H4 (cell line): ENCODE measurements at places on chromosomes 12 and 14.

GRCh38 chr14:101813171-101813759 is 51.8 kb downstream of the PPP2R5C start:
- DNase-seq = no peak

- peak; percentile 39 for DNase-seq
Observed at GRCh38 chr12:104137001-104137901, 759 bp downstream of the NFYB start.

- no peak for DNase-seq
Observed at GRCh38 chr12:41621291-41621690, 433.2 kb downstream of the PDZRN4 start.

- no peak for DNase-seq
Observed at GRCh38 chr12:126741536-126742240, 1525.3 kb upstream of the TMEM132C start.

DNA sequence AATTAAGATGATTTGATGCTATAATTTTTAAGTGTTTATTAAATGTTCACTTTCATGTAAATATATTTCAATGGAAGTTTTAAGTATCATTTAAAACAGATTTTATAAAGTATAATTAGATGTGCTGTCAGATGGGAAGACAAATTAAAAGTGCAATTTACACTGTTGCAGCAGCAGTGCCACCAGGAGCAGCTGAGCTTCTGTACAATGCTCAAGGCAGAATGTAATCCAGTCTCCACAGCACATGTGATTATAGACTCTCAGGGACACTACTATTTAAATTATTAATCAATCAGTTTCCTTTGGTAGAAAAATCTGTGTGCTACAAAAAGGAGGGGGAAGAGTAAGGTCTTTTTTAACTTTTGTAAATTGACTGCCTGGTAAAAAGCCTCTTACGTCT is 285.7 kb upstream of the USP15 start:
- DNase-seq = no peak

DNA sequence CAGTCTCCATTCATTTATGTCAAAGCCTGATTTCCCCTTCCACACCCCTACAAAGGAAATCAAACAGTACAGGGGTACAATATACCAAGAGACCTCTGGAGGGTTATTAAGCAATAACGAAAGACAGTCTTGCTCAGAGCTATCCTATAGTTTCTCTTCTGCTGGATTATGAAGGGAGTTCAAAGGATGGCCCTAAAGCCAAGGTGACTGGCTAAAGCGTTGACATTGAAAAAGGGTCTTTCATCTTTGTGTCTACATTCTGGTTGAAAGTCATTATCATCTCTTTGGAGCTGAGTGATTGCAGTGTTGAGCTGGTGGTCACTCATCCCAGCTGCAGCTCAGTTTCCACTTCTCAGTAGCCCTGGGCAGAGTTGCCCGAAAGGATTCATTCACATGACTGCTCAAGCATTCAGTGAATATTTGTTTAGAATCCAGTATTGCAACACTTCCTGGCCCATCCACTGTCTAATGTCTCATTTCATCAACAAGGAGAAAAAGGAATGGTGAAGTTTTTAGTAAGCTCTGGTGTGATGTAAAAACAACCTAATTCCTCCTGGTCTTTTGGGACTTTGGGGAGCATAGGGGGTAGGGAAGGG is 19.2 kb upstream of the TBX5 start:
- peak; percentile 18 for DNase-seq

GRCh38 chr12:132771126-132771838 is 9.7 kb upstream of the ANKLE2 start:
- no peak for DNase-seq

DNA sequence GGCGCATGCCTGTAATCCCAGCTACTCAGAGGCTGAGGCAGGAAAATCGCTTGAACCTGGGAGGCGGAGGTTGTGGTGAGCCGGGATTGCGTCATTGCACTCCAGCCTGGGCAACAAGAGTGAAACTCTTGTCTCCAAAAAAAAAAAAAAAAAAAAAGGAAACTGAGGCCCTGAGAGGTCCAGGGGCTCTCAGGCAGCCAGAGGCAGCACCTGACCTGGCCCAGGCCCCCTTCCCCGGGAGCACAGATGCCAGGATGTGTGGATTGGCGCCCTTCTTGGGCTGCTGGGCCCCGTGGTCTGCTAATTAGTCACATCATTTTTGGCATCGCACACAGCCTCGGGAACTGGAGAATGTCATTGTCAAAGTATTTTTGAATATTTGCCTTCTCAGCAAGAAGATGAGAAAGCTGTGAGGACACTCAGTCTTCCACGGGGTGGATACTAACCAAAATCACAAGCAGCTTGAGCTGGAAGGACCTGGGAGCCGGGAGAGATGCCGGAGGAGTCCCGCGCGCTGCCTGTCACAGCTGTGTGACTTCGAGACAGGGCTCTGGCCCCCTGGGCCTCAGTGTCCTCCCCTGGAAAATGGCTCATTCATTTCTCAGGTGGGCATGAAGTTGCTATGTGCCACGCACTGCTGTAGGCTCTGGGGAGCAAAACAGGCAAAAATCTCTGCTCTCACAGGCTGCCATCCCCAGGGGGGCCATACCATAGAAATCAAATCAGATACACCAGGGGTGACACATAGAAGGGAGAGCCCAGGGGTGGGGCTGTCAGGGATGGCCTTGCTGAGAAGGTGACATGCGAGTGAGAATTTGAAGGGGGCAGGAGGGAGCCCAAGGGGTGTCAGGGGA is 12.5 kb upstream of the RCOR1 start:
- peak; percentile 61 for DNase-seq

- DNase-seq = no peak
Observed at GRCh38 chr12:114414866-114415524, 9.1 kb upstream of the TBX5 start.

- no peak for DNase-seq
Observed at GRCh38 chr14:69464379-69464778, 20.1 kb upstream of the PLEKHD1 start.

- no peak for DNase-seq
Observed at GRCh38 chr14:36524874-36525745, 5.1 kb upstream of the NKX2-1 start.

DNA sequence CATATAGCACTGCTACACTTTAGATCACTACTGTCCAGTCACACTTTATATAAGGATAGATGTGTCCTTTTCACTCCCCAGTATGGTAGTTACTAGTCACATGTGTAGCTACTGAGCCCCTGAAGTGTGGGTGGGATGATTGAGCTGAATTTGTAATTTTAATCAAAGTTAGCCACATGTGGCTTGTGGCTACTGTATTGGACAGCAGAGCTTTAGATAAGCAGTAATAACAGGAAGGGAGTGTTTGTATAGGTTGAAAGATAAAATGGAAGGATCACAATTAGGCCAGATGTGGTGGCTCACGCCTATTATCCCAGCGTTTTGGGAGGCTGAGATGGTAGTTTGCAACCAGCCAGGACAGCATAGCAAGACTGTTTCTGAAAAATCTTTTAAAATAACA is 23.5 kb downstream of the NAA30 start:
- no peak for DNase-seq

DNA sequence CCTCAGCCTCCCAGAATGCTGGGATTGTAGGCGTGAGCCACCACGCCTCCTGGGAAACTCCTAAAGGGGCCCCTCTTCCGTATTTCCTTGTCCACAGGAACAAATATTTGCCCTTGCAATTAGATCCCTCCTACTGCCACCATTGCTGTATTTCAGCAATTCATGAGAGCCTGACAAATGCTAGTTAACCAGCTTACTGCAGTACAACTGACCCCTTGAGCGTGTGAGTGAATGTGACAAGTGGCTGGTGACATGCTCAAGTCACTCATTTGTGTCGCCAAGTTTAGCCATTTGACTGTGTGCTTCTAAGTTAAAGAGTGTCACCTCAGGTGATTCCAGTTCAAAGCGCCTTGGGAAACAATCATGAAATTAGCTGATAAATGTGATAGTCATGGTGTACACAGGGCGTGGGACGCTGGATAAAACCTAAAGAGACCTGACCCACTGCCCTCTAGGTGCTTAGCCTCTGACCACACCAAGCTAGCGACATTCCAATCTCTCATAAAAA is 56.1 kb upstream of the MAP1LC3B2 start:
- no peak for DNase-seq

DNA sequence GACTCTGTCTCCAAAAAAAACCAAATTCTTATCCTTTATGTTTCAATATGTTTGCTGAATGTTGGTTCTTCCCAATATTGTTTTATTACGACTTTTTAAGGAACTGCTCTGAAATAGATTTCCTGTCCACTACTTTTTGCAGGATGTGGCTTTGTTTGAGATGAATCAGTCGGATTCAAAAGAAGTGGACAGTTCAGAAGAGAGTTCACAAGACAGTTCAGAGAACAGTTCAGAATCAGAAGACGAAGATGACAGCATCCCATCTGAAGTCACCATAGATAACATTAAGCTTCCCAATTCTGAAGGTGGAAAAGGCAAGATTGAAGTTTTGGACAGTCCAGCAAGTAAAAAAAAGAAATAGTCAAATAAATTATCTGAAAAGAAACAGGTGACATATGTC is 8.2 kb downstream of the NOPCHAP1 start:
- no peak for DNase-seq

DNA sequence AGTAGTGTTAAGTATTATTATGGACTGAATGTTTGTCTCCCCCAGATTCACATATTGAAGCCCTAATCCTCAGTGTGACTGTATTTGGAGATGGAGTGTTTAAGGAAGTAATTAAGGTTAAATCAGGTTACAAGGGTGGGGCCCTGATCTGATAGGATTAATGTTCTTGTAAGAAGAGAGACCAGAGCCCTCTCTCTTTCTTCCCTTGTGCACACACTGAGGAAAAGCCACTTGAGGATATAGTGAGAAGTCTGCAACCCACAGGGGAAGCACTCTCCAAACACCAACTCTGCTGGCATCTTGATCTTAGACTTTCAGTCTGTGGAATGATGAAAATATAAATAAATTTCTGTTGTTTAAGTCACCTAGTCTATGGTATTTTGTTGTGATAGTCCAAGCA is 2.2 kb upstream of the KLRG1 start:
- no peak for DNase-seq

DNA sequence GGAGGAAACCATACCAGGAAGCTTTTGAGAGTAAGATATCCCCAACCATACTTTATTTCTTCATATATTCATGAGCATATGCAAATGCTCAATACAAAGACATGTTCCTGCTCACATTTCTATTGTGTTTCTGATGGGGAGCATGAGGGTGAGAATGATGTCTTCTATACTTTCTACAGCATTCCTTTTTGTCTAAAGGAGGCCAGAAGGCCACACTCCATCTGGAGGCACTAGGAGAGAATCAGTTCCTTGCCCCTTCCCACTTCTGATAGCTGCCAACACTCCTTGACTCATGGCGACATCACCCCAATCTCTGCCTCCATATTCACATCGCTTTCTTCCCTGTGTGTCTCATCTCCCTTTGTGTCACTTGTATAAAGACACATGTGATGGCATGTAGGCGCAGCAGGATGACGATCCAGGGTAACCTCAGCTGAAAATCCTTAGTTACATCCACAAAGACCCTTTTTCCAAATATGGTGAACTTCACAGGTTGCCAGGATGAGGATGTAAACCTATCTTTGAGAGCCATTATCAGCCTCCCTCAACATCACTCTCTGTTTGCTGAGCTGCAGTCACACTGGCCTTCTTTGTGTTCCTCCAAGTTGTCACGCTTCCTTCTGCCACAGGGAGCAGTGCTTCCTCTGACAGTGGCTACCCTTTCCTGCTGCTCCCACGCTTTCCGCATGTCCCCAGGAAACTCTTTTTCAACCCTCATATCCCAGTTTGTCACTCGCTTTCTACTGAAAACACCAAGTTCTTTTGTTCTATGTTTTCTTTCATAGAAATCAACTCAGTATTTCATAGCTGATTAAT is 96.9 kb downstream of the STXBP6 start:
- peak; percentile 9 for DNase-seq

DNA sequence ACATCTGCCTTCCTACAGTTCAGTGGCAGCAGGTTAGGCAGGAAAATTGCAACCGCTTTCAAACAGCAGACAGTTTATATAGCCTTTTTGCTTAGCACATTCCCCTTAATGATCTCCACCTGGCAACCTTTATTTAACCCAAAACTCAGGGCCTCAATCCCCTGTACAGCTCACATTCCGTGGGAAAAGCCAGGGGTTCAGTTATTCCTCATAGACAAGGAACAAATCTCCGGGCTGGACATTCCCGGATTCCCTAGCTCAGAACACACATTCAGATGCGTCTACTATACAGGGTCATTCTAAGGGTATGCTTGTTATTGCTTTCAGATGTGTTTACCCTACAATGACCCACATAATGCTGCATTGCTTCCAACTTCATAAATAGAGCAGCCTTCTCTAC is 73.8 kb upstream of the DCN start:
- no peak for DNase-seq

GRCh38 chr12:112568641-112569040 is 149.9 kb downstream of the PTPN11 start:
- no peak for DNase-seq

DNA sequence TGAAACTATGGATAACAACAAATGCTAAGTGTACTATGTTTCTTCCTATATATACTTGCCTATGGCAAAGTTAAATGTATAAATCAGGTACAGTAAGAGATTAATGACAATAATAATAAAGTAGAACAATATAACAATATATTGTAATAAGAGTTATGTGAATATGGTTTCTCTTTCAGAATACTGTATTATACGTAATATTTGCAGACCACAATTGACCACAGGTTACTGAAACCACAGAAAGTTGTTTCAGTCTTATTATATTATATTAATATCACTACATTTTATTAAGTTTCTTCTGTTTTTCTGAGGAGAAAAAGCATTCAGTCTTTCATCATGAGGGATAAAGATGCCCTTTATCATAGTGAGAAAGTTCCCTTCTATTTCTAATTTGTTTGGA is 131.2 kb downstream of the EML1 start:
- no peak for DNase-seq

GRCh38 chr14:102103062-102103695 is 16.3 kb upstream of the HSP90AA1 start:
- DNase-seq = no peak

- no peak for DNase-seq
Observed at GRCh38 chr12:26247873-26248272, 52.5 kb downstream of the SSPN start.

DNA sequence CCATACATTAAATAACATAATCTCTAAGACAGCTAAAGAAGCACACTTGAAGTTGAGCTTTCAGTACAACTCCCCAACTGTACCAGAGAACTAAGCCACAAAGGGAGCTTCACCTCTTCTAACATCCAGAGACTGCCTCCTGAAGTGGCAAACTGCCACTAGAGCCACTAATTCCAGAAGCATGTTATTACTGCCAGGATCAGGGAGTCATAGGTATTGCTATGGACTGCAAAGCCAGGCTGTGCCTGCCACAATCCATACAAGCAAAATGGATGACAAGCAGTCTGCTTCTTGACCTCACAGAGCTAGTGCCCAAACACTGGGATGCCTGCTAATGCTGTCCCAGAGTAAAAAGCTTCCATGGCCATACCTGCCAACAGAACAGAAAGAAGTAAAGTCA is 160.1 kb downstream of the STXBP6 start:
- DNase-seq = no peak

DNA sequence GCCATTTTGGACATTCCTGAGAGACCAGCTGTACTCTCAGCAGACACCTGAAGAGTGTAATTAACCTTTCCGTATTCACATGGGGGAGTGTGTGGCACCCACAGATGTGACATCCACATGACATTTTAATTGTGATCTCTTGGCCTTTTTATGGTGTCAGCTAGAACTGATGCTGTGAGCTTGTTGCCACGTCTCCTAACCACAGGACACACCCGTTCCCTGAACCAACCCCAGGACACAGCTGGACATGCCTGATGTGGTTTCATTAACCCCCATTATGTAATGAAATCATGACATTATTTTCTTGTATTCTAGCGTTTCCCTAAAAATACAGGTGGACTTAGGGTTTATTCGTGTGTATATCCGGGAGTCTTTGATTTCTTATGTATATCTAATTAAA is 1036.1 kb downstream of the TMEM121 start:
- DNase-seq = no peak

GRCh38 chr14:24325041-24325530 is 9.8 kb downstream of the ADCY4 start:
- DNase-seq = no peak
